ENCODE measurements at places on chromosomes 6 and 20.

- DNase-seq = no peak
Observed at GRCh38 chr20:1414982-1415381, 22.1 kb upstream of the FKBP1A start.

- no peak for DNase-seq
Observed at GRCh38 chr6:92762443-92763273, 656.7 kb downstream of the EPHA7 start.

DNA sequence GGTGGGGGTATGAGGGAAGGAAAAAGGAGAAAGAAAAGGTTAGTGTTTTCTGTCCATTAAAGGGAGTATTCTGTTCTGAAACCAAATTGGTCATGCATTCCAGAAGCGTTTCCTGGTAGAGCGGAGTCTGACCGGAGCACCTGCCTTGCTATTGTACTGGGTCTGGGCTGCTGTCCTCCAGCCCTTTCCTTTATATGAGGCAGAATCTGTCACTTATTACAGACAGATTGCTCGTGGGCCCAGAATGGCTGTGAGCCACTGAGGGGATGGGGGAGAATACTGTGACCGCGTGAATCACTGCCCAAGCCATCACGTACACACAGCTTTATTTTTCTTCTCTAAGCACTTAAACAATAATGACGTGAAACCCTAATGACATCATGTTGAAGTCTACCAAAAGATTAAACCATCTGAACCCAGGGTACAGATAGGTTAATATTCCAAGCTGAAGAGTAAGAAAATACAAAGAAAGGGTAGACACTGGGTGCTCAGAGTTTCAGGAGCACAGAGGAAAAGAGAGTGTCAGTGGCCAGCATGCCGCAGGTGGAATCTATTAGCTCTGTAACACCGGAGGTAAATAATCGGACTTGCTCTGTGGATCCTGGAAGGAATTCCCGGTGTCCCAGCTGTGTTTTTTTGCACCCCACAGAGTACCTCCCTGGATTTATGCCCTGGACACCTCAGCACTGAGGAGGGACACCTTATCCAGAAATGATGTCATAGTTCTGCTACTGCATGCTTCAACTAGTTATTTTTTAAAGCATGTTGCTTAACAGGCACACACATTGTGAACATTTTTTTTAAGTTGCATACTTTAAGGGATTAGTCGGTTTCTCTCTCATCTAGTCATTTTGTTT is 573.3 kb downstream of the PKHD1 start:
- no peak for DNase-seq

GRCh38 chr20:21209668-21210067 is 83.8 kb downstream of the KIZ start:
- DNase-seq = no peak

GRCh38 chr20:50308513-50309279 is 118.1 kb downstream of the CEBPB start:
- no peak for DNase-seq

DNA sequence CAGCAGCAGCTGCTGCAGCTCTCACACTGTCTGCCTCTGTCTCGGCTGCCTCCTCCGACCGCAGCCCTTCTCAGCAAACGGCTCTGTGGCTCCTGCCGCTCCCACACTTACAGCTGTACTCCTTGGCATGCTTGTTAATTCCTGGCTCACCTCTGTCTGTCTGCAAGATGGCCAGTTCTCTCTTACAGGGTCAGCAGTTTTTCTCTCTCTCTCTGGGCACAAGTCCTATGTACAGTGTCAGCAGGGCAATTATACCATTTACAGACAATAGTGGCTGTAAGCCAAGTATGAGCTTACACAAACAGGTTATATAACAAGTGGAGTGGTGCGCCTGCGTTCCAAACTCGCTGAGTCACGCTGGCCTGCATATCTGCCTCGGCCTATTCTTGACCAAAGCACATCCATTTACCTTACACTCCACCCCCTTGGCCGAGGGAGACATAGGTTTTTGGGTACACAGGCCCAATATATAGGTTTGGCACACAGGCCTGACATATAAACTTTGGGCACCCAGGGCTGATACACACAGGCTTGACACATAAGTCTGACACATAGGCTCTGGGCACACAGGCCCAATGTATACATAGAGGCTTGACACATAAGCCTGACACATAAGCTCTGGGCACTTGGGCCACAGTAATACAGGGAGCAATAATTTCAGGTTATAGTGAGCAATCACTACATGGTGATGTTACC is 4.4 kb downstream of the ZKSCAN3 start:
- no peak for DNase-seq

GRCh38 chr6:112557961-112558360 is 210.8 kb downstream of the RFPL4B start:
- no peak for DNase-seq

- no peak for DNase-seq
Observed at GRCh38 chr6:125512621-125513020, 210.9 kb upstream of the HDDC2 start.

DNA sequence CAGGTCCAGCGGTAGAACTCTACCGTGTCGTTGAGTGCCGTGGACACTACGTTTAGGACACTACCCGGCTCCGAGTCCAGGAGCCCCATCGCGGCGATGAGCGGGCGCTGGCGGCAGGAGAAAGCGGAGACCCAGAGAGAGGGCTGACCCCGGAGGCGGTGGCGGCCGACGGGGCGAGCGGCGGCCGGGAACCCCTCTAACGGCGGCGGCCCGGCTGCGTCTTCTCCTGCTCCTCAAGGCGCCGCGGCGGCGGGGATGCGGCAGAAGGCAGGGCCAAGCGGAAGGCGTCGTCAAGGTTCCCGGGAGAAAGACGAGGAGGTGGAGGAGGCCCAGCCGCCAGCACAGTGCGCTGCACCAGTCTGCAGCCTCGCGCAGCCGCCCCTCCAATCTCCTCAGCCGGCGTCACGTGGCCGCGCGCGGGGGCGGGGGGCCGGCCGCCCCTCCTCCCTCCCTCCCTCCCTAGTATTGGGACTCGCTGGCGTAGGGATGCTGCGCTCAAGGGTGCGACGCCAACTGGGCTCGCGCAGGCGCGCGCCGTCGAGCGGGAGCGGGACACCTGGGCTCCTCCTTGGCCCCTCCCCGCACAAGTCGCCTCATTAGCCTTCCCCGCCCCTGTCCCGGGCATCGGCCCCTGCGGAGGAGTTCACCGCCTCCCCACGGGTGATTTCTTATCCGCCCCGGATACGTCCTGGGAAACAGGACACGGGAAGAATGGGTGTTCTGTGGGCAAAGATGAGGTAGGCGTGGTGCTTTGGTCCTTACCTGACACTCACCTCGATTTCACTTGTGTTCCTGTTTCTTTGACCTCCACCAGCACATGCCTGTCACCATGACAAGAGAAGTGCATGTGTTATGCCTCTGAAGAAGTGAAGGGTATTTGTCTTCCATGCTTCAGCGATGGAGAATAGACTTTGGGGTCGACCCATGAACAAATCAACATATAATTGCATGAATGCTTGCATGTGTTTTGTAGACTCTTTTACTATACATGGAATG is at the start of gene ELOVL4:
Gene ELOVL4, minus strand, starts transcription at position 363 of the 996 bp plus-strand sequence. Its CDS starts 274 bp downstream, at position 89.
- DNase-seq = peak; percentile 63

- DNase-seq = no peak
Observed at GRCh38 chr6:31607317-31607716, 7.7 kb upstream of the AIF1 start.

DNA sequence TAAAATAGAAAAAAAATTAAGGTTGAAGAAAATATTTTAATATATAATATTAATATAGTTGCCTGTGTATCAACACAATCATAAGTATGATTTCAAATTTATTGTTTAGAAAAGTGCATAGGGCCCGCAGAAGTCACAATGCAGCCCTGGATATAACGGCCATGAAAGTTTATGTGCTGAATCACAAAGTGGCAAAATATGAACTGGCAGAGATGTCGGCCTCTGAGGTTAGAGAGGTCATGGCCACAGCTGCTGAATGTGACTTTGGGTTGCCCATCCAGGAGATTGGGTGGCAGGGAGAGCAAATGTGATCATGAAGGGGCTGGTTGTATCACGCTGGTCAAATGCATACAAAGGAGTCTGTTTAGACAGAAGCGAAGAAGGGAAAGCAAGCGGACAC is 35.7 kb downstream of the COL11A2 start:
- DNase-seq = no peak

DNA sequence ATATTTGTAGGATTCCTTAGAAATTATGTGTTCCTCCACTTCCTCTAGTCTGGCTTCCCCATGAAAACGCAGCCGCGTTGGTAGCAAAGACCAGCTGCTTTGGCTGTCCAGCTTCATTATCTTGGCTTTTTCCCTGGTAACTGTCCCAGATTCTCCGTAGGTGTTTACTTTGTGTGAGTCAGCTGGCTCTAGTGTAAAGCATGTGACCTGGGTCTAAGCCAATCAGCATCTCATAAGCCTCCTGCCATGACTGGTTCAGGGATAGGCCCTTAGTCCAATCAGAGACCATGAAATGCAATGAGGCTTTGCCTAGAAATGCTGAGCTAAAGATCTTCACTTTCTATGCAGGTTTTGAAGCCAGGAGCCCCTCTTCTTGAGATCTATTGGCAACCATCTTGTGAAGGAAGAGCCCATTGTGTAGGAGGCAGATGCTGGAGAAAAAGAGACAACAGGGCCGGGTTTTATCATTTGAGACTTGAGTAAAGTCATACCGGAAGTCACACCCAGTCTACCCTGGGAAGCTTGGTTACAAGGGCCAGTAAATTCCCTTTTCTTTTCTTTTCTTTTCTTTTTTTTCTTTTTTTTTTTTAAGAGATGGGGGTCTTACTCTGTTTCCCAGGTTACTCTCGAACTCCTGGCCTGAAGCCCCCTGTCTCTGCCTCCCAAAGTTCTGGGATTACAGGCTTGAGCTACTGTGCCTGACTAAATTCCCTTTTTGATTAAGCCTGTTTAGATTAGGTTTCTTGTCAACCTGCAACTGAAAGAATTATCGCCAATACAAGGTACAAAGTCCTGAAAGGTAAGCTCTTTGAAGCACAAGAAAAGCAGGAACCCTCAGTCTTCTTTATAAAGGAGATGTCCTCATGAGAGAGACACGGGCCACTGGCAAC is 256.5 kb upstream of the RREB1 start:
- no peak for DNase-seq

GRCh38 chr6:15941168-15941567 is 187.7 kb upstream of the MYLIP start:
- DNase-seq = no peak

DNA sequence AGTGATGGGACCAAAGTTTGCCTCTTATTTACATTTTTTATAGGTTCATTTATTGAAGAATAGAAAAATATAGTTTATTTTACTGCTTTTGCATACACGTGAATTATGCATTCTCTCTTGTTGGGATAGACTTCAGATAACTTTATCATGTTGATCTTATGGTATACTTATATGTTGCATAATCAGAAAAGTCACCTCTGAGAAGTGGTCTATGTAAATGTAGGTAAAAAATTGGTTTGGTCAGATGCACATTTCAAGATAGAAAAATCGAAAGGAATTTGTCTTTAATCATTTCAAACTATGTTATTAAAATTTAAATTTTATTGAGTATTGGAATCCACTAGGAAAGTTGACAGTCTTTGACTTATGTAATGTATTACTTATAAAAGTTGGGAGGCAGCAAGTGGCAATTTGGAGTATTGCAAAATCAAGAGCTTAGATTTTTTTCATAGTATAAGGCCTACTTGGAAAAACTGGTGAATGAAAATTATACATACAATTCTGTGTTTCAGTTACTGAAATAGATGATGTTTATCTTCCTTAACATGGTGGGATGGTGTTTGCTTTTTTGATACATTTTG is 2.4 kb downstream of the PHF3 start:
- DNase-seq = no peak

- no peak for DNase-seq
Observed at GRCh38 chr6:39520916-39521315, 198.4 kb upstream of the KCNK16 start.

GRCh38 chr6:8743170-8743745 is 307.9 kb upstream of the SLC35B3 start:
- DNase-seq = no peak

DNA sequence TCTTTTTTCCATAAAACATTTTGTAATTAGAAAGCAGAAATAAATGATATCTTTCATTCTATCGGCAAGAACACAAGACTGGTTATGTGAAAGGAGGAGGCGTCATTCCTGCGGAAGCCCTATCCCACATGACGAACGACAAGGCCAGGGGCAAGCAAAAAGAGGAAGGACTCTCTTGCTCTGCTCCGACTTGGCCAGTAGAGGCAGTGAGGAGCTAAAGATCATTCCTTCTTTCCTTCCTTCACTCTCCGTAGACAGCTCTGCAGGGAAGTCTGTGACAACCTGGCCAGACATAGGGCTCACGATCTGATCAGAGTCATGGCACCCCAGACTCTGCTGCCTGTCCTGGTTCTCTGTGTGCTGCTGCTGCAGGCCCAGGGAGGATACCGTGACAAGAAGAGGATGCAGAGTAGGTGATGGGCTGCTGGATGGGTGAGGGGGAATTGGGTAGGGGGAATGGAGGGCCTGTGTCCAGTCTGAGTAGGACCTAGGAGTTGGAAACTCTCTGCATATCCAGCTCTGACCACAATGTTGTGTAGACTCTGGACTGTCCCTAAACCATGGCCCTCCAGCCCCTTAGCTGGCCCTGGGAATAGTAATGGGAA is at the start of gene WFDC10A:
Gene WFDC10A, plus strand, starts transcription at position 244 of the 605 bp plus-strand sequence. Its CDS starts 75 bp downstream, at position 319.
- DNase-seq = no peak
